ENCODE measurements at places on chromosomes 2 and 18.

DNA sequence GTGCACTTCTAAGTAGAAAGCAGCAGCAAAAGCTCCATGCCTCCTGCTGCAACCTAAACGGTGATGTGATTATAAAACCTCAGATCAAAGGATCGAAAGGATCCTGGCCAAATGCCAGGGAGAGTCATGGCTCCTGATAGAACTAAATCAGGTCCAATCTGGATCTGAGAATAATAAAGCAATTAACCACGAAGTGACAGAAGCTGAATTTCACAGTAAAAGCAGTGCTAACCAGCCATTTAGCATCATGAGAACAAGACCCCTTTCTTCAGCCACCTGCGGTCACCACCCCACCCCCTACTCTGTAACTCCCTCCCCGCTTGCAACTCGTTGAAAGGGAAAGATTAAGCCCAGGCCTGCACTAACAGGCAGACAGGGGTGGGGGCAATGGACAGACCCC is 748.7 kb downstream of the BCL11A start:
- DNase-seq: no peak

DNA sequence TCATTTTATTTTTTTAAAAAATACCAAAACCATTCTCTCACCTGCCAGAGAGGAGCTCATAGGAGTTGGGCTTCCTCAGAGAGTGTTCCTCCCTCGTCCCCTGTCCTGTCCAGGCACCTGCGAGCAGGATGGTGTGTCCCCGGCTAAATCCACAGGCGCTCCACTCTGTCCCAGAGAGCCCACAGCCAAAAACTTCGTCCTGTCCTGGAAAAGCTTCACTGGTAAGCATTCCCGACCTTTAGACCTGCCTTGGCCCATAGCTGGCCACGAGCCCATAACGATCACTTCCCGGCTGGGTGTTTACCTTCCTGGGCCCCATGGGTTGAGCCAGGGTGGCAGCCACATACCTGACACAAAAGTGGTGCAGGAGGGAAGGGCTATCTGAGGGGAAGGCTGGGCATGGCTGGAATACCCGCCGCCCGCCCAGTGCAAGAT is at the start of gene NGEF:
Gene NGEF (minus strand): TSS at position 230 of the 435 bp plus-strand sequence. CDS start 38,366 bp downstream, outside the sequence.
- no peak for DNase-seq

DNA sequence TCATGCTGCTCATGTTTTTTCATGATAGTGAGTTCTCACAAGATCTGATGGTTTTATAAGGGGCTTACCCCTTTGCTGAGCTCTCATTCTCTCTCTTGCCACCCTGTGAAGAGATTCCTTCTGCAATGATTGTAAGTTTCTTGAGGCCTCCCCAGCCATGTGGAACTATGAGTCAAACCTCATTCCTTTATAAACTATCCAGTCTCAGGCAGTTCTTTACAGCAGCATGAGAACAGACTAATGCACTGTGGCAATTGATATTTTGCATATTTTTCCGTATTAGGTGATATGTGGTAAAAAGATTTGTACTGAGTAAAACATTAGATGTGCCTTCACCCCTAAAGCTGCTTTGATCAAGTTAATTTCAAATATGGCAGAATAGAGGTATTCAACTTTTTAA is 48.8 kb downstream of the RAB27B start:
- DNase-seq: no peak

- DNase-seq: peak; percentile 97
Measured at GRCh38 chr2:19911808-19912509, 10.2 kb upstream of the TTC32 start.

GRCh38 chr2:156933645-156934225 is 323.8 kb upstream of the GALNT5 start:
- no peak for DNase-seq

All from astrocyte of the spinal cord (primary cell).